Right ventricle myocardium inferior (tissue), 1 donor: ENCODE measurements at places on chromosomes 2 and 18. TPM values are rescaled to one million over a fixed set of nuclear protein-coding genes. Genes with fewer than 3 reads are reported as not detected.

DNA sequence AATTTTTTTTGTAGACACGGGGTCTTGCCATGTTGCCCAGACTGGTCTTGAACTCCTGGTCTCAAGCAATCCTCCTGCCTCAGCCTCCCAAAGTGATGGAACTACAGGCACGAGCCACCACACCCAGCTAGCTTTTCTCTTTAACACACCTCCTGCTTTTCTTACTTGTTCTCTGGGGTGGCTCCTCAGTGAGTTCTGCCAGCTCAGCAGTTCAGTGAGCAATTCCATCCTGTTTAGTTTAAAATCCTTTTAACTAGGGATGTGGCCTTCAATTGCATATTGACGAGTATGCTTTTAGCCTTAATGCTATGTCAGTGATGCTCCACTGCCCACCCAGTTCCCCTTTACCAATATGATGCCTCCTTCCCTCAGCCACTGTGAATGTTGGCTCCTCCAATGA, 16.1 kb downstream of the ZNF397 start:
- no peak for DNase-seq

- DNase-seq = no peak
Observed at GRCh38 chr2:239322416-239323086, 78.3 kb downstream of the HDAC4 start.

- DNase-seq = peak; percentile 51
Observed at GRCh38 chr2:71940695-71941094, 207.0 kb downstream of the CYP26B1 start.

- DNase-seq = no peak
Observed at GRCh38 chr18:3649135-3649632, 199.2 kb downstream of the TGIF1 start.

- no peak for DNase-seq
Observed at GRCh38 chr2:85799215-85799956, 45.6 kb downstream of the ATOH8 start.

DNA sequence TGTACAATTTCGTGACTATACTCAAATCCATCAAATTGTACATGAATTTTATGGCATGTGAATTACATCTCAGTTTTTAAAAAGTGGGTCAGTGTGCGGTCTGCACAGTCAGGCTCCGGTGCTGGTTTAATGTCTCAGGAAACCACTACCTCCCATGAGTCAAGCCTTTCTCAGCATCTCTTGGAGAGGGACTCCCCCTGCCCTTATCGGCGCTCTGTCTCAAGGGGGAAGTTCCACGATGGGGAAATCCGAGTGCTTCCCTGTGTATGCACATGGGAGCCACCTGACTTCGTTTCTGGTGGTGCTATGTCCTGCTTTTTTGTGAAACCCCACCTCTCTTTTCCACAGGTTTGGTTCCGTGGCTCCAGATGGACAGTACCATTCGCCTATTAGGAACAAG, 72.5 kb downstream of the ACOXL start:
- no peak for DNase-seq

GRCh38 chr2:127661072-127661649, 14.2 kb downstream of the LIMS2 start:
- peak; percentile 59 for DNase-seq

- DNase-seq = no peak
Observed at GRCh38 chr2:74876081-74876886, 42.4 kb downstream of the HK2 start.

DNA sequence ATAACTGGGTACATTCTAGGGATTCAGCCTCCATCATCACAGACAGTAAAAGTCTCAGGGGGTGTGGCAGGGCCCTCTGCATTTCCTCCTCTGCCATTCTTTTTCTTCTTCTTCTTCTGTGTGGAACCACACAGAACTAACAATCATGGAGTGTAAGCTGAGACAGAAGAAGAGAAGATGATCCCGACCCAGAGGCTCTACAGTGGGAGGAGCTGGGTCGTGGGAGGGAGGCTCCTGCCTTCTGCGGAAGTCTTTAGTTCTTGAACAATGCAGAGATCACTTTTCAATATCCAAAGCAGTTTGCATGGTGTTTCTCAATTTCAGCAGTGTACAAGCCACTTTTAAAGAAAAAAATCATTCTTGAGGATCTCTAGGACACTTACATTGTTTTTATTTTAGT, 80.9 kb downstream of the KCNS3 start:
- DNase-seq = no peak

DNA sequence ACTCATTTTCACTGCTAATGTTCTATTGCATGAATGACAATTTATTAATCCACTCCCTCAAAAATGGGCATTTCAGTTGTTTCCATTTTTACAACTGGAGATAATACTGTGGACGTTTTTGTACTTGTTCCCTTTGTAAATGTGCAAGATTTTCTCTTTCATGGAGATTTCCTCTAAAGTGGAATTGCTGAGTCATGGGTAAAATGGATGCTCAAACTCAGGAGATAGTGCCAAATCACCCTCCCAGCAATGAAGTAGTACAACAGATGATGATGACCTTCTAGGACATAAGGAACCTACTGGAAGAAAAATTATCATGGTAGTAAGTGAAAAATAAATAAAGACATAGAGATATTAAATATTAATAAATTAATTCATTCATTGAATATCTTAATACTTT, 460.8 kb upstream of the CHST9 start:
- DNase-seq = no peak

DNA sequence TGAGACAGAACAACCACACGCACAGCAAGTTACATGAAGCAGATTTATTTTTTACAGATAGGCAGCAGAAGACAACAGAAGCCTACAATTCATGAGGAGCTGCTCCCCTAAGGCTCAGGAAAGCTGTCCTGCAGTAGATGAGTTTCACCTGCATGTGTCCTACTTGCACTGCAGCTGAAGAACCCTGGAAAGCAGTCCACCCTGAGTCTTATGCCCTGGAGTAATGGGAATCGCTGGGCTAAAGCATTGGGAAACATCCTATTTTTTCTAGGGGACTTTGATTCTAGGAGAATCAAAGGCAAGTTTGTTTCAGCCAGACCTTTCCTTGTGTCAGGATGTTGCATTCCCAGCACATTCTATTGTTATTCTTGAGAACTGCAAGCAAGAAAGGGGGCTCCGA, 304.8 kb downstream of the LRATD1 start:
- no peak for DNase-seq

- DNase-seq = peak; percentile 37
Observed at GRCh38 chr18:44537526-44537925, 143.2 kb upstream of the SETBP1 start.

GRCh38 chr2:127762846-127763245, 48.1 kb downstream of the WDR33 start:
- DNase-seq = no peak

GRCh38 chr2:225340923-225341322, 58.6 kb upstream of the NYAP2 start:
- DNase-seq = no peak

DNA sequence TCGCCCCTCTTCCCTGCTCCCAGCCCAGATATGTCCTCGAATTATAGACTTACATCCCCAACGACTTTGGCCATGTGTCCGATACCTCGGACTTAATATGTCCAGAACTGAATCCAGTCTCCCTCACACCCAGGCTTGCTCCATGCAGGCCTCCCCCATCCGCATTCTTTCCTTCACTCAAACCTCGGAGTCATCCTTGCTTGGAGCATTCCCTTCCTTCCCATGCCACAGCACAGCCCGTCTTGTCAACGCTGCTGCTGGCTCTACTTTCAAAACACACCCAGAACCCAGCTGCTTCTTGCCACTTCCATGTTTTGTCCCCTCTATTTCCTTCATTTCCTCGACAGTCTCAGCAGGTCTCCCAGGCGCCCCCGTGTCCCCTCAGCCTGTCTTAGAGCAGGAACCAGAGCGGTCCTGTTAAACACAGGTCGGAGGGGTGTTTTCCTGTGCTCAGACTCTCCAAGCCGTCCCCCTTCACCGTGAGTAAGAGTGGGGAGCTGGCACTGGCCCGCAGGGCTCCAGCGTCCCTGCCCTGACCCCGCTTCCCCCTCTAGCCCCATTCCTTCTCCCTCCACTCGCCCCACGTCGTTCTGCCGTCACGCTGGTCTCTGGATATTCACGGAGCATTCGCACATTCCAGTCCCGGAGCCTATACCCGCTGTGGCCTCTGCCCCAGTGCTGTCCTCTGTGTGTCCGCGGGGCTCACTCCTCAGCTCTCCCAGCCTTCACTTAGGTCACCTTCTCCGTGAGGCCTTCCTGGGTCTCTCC, 54.4 kb downstream of the VAPA start:
- no peak for DNase-seq

DNA sequence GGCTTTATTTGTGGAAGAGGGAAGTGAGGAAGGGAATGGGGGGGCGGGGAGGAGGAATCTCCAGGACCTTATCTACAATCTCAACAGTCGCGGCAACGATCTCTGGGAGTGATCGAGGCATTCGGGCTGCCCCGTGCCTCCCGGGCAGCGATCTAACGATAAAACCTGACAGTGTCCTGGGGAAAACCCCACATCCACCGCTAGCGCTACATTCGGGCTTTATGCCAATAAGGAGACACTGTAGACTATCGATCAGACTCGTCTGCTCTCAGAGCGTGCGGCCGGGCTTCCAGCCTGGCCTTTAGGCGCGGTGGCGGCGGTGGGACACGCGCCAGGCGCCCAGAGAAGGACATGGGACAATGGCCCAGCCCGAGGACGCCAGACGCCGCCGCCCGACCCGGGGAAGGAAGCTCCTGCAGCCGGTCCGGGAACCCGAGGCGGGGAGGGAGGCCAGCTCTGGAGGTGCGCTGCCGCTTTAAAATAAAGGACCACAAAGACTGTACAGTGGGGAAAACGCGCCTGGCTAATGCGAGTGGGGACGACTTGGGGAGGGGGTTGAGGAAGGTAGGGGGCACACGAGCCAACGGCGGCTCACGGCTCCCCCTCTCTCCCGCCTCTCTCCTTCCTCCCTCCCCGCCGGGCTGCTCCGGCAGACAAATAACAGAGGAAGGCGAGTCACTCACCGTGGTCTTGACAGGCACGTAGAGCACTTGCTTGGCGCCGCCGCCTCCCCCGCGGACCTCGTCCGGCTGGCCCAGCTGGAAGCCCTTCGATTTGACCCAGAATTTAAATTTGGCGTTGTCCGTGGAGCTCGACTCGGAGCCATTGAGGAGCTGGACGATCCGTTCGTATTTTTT, 2.2 kb downstream of the NOL4 start:
- peak; percentile 60 for DNase-seq

DNA sequence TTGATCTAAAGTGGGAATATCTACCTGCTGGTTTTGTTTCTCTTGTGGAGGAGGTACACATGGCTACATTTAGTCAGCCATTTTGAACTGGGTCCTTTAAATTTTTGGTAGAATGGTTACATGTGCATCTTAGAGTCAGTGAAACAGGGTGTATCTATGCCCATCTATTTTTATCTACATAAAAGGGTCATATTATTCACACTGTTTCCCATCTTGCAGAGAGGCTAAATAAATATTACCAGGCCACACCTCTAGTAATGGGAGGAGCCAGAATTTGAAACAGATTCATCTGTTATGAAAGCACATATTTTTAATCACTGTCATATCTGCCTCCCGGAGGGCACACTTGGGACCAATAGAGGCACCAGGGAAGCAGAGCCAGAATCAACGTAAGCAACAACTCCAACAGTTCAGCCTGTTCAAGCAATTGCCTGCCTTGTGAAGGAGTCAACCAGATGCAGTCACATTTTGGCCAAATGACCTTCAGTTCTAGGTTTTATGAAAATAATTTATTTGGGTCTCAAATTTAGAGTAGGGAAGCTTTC, 376.8 kb downstream of the TSN start:
- DNase-seq = no peak

- DNase-seq = peak; percentile 73
Observed at GRCh38 chr18:32469691-32470459, 807 bp downstream of the GAREM1 start.

DNA sequence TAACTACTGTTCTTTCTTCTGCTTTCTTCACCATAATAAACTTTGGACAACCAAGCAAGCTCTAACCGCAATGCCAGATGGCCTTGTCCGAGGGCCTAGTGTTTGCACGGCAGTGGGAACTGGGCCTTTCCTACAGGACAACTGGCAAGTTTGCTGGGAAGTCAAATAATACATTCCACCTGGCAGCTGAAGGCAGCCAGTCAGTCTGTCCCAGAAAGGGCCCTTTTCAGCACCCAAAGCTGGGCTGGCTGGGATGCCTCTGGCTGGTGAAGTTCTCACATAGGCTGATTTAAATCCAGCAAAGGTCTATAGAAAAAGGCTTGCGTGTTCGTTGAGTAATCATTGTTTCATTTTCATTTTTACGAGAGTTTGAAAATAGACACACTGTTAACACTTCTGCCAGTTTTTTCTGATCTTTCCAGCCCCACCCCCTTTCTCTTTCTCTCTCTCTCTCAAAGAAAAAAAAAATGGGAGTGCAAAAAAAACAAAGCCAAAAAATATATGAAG, 110.0 kb upstream of the EPAS1 start:
- peak; percentile 66 for DNase-seq

Gene GPD2
- 18.7 TPM for total RNA-seq

Gene OBSL1
- total RNA-seq = 158 TPM

Gene UGT1A4
- total RNA-seq = not detected

Gene COMMD1
- total RNA-seq = 59.5 TPM

Gene POLR1A
- total RNA-seq = 12.8 TPM
